Kidney epithelial cell (primary cell): ENCODE measurements at places on chromosomes 11 and 22.

DNA sequence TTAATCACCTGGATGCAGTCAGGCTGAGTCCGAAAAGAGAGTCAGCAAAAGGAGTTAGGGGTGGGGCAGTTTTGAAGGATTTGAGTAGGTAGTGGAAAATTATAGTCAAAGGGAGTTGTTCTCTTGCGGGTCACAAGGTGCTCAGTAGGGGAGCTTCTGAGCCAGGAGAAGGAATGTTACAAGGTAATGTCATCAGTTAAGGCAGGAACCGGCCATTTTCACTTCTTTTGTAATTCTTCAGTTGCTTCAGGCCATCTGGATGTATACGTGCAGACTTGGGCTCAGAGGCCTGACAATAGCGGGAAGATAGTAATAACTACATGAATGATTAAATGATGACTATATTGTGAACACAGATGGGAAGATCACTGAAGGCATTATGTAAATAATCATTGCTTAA lies 6.2 kb downstream of the SC5D start:
- no peak for DNase-seq

GRCh38 chr22:36379593-36380361 lies 8.0 kb downstream of the MYH9 start:
- DNase-seq = no peak

GRCh38 chr11:117497206-117497951 lies 169.7 kb downstream of the CEP164 start:
- no peak for DNase-seq

- DNase-seq = no peak
Measured at GRCh38 chr11:2380807-2381350, 3.8 kb downstream of the CD81 start.

DNA sequence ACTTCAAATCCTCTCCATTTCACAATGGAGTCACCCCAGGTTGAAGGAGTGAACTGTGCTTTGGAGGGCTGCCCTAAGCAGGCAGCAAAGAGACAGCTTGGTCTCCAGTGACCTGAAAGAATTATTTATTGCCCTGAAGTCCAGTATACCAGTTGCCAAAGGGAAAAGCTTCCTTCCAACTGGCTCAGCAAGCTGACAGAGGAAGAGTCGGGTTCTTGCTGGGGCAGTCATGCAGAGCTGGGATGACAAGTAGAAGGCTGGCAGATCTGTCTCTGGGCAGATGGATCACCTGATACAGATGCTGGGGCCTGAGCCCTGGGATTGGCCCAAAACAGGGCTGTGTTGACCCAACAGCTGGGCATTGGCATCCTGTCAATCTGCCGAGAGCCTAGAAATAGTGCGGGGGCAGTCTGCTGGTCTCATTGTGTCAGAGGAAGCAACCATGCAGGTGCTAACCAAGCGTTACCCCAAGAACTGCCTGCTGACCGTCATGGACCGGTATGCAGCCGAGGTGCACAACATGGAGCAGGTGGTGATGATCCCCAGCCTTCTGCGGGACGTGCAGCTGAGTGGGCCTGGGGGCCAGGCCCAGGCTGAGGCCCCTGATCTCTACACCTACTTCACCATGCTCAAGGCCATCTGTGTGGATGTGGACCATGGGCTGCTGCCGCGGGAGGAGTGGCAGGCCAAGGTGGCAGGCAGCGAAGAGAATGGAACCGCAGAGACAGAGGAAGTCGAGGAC lies at the start of gene THRSP:
Gene THRSP (plus strand): TSS at position 422 of the 742 bp plus-strand sequence. CDS start 21 bp downstream, at position 443.
- no peak for DNase-seq
